ENCODE measurements at places on chromosomes 3 and 15.

- no peak for DNase-seq
These were observed 23.5 kb upstream of the NIT2 start for GRCh38 chr3:100311011-100311410.

DNA sequence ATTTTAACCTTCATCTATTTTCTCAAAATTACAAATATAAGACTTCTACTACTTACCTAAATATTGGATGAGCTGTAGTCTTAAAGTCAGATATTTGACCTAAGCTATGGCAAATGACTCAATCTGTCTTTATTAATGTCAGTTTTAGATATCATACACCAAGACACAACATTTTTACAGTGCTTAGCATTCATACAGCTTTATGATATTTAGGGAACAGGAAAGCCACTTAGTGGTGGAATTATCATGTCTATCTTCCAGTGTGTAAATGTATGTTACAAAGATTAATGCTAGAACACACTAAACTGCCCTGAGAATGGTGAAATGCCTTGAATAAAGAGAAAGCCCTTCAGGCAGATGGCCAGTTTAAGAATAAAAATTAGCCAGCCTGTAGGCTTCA is 135.0 kb downstream of the SPATA16 start:
- DNase-seq: no peak

- DNase-seq: no peak
These were observed 219.3 kb upstream of the NR2E3 start for GRCh38 chr15:71591057-71591456.

- peak; percentile 45 for DNase-seq
These were observed 33.4 kb downstream of the MYO1E start for GRCh38 chr15:59339252-59339672.

- DNase-seq: no peak
These were observed 39.0 kb downstream of the NSUN3 start for GRCh38 chr3:94101860-94102259.

- DNase-seq: peak; percentile 34
These were observed 2.1 kb upstream of the ANXA2 start for GRCh38 chr15:60399931-60400330.

- DNase-seq: no peak
These were observed 35.2 kb downstream of the ABTB1 start for GRCh38 chr3:127707851-127708411.

GRCh38 chr15:31293655-31294054 is 33.0 kb upstream of the KLF13 start:
- DNase-seq: peak; percentile 39

- peak; percentile 4 for DNase-seq
These were observed 4.0 kb downstream of the IL12A start for GRCh38 chr3:159992589-159992988.

DNA sequence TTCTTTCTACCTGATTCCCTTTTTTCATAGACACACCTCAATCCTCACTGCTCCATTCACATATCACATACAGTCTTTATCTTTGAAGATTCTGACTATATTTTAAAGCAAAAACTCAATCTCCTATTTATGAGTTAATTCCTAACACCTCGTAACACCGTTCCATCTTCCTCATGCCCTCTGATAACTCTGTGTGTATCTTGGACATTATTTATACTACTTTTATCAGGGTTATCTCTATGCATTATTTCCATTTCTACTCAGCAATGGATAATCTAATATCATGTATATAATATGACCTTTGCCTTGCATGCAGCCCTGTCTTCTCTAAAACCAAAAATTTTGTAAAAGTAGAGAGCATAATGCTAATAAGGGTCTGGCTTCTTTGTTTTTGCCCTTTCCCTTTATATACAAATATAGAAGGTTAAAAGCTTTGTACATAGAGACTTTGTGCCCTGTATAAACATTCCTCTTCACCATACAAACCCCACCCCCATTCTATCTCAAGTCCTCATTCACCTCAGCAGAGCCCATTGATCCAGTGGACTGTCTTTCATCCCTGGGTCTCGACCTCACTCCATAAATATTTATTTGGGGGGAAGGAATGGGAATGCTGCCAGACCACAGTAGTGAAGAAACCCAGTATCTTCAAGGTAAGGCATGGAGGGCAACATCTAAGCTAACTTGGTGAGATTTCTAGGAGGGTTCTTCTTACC is 21.8 kb downstream of the TRIM42 start:
- no peak for DNase-seq

DNA sequence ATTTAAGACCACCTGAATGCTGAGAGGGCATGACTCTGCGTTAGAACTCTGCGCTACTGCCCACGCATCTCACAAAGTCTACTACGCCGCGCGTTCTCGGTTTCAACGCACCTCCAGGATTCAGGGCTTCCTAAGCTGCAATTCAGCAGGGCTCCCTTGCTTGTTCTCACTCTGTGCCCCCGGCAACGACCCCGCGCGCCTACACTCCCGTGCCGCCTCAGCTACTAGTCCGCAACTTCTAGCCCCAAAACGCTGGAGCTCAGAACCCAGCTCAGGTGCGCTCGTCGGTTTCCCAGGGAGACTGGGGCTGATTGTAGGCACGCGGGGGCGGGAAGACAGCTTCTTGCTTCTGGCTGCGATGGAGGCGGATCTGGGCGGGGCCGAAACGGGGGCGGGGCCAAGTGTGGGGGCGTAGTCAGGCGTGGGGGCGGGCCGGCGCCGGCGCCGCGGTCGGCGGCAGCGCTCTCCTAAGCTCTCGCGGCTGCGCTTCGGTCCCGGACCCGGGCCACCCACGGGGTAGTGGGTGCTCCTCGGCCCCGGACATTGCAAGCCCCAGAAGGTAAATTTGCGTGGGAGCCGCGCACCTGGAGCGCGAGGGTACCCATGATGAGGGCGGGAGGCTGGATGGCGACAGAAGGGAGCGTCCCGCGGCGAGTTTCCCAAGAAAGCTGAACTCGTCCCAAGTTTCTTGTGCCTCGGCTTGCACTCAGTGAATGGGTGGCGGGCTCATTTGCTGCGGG is at the start of gene ARHGEF26:
ARHGEF26 (plus strand) TSS at position 430 of the 740 bp plus-strand sequence. CDS start 603 bp downstream, outside the sequence.
- DNase-seq: peak; percentile 54

- peak; percentile 85 for DNase-seq
These were observed 85.7 kb downstream of the C3orf70 start for GRCh38 chr3:185067173-185067572.

DNA sequence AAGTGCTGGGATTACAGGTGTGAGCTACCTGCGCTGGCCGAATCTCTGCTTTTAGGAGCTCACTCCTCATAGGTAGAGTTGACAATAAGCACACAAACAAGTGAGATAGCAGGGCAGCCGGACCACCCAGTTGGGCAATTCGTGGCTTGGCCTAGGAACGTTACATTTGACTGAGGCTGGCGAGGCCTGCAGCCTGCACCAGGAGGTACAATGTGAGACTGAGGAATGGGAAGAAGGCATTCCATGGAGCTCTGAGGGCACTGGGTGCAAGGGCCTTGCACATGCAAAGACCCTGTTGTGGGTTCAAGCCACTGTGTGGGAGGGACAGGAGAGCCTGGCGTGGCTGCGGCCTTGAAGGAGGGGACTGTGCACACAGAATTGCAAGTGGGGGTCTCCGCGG is 152.5 kb downstream of the LRRK1 start:
- DNase-seq: no peak

DNA sequence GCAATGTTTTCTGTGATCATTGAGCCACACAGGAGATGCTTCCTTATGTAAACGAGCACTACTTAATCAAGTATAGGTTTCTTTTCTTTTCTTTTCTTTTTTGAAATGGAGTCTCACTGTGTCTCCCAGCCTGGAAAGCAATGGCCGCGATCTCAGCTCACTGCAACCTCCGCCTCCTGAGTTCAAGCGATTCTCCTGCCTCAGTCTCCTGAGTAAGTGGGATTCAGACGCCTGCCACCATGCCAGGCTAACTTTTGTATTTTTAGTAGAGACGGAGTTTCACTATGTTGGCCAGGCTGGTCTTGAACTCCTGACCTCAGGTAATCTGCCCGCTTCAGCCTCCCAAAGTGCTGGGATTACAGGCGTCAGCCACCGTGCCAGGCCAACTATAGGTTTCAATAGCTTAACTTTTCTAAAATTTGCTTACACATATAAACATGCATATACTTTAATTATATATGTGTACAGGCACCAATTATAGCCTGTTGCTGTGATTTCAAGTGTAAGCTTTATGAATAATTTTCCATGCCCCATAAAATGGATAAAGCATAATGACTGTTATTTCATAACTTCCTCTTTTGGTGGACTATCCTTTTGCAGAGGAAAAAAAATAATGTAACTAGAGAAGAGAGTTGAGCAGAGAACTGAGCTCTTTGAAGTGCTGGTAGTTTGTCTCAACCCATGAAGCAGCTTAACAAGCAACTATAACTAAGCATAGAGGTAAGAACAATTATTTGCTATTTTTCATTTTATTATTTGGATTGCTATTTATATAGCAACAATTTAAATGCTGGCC is 24.8 kb upstream of the MBNL1 start:
- DNase-seq: no peak

DNA sequence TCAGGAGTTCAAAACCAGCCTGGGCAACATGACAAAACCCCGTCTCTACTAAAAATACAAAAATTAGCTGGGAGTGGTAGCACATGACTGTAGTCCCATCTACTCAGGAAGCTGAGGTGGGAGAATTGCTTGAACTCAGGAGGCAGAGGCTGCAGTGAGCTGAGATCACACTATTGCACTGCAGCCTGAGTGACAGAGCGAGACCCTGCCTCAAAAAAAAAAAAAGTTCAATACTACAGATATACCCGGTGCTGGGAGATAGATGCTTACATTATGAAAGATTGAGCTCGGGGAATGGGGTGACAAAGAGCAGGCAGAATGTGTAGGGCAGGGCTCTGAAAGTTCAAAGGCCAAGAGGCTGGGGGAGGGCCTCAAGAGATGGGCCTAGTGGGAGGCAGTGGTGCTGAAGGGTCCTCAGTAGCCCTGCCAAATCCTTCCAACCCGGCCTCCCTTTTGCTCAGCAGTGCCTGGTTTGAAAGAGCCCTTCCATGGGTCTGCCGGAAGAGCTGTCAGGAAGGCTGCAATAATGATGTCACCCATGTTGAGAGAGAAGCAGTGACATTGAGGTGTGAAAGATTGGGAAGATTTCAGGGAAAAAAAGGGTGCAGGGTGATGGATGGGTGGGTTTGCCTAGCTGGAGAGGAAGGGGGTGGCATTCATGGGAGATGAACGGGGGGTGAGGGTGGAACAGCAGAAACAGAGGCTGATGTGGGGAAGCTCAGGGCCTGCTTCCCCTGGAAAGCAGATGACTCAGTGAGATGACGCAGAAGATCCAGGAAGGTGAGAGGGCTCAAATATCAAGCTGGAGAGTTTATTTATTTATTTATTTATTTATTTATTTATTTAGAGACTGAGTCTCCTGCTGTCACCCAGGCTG is 20.0 kb upstream of the IREB2 start:
- no peak for DNase-seq

DNA sequence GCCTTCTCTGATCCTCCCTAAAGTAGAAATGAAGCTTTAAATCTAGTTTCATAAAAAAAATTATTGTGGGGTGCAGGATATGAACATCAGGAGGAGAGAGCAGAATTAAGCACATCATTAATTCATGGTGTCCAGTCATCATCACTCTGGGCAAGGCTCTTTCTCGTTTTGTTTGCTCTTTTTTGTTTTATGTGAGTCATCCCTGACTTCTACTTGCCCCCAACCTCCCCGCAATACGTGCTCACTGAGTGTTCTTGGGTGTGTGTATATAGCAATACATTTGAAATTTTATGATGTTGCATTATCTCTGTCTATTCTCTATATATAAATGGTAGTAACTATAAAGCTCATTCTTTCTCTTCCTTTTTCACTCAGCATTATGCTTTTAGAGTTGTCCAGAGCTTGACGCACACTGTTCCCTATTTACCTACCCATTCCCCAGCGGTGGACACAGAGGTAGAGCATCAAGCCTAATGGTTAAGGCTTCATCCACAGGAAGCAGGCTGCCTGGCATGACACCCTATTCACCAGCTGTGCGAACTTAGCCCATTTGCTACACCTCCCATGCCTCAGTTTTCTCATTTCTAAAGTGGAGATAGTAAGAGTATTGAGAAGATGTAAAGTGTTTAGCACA is 72.3 kb downstream of the CD200R1L start:
- DNase-seq: no peak

DNA sequence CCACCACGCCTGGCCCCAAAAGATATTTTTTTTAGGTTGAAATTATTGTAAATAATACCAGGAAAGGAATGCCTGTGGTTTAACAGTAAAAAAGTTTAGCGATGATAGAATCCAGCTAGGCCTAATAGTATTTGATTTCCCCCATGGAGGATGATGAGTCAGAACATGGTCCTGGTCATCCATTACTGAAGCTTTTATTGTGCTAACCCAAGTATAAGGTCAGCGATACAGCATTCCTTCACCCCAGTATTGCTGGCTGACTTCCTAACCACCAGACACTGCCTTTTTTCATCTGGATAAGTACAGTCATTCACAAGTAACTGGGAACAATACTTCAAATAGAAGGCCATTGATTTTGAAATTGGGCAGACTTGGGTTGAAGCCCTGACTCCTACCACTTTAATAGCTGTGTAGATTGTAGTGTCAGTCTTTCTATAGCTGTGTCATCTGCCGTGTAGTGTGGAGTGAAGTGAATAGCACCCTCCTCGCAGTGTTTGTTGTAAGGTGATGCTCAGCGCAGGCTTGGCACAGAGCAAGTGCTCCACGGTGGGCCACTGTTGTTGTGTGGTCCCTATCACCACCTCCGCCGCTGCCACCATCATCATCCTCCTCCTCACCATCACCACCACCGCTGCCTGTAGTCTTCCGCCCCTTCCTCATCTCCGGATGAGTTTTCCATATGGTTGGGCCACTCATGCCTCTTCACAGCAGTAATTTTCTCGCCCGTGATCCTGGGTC is 436.0 kb upstream of the TPM1 start:
- DNase-seq: no peak

GRCh38 chr3:73176941-73177340 is 115.5 kb downstream of the EBLN2 start:
- no peak for DNase-seq

DNA sequence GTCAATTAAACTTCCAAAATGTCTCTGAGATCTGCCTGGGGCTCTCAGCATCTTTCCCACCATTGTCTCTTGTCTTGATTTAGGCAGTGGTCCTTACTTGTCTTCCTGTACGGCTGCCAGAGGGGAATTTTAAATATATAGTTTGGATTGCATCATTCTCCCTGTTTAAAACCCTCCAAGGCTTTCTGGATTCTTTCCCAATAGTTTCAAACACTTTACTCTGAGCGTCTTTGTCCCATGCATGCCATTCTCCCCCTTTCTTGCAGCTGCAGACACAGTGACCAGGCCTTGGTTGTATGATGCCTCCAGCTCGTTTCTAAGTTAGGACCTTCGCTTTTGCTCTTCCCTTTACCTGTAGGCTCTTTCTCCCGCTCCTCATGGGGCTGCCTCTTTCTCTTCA is 323.3 kb upstream of the CTNNB1 start:
- no peak for DNase-seq

GRCh38 chr15:64842096-64842939 is 603 bp downstream of the PLEKHO2 start:
- no peak for DNase-seq
